ENCODE measurements at places on chromosomes 2 and 18. TPM values are rescaled to one million over a fixed set of nuclear protein-coding genes. Genes with fewer than 3 reads are reported as not detected.

Gene UGT1A5
- total RNA-seq, result not detected

Gene DSEL
- 49.8 TPM for total RNA-seq

Gene REG3A
- not detected for total RNA-seq

Gene ADAM23
- 19.2 TPM for total RNA-seq

Gene CFAP221
- total RNA-seq, result 0.45 TPM

Gene NAT8
- total RNA-seq, result not detected

Gene KIF5C
- 3.8 TPM for total RNA-seq

Gene DNAJC5G
- not detected for total RNA-seq

Gene ARL6IP6
- 19.3 TPM for total RNA-seq

Gene CENPA
- total RNA-seq, result 2.6 TPM

Gene CCDC178
- not detected for total RNA-seq

Gene TRIM54
- total RNA-seq, result not detected

Gene MTIF2
- 20.6 TPM for total RNA-seq

Gene DSG4
- not detected for total RNA-seq

Gene MAP2
- 12.2 TPM for total RNA-seq

Gene SPC25
- 4.1 TPM for total RNA-seq

Gene TCF23
- total RNA-seq, result not detected

Gene DYNAP
- total RNA-seq, result not detected

Gene ABHD1
- total RNA-seq, result 0.31 TPM

Gene ACOXL
- total RNA-seq, result not detected

Gene SKOR2
- total RNA-seq, result not detected

Gene TTN
- total RNA-seq, result not detected

Gene EPHA4
- total RNA-seq, result 6.8 TPM

Data from chondrocyte (in vitro differentiated cells).